ENCODE measurements at places on chromosomes 6 and 20. TPM values are rescaled to one million over a fixed set of nuclear protein-coding genes. Genes with fewer than 3 reads are reported as not detected.

DNA sequence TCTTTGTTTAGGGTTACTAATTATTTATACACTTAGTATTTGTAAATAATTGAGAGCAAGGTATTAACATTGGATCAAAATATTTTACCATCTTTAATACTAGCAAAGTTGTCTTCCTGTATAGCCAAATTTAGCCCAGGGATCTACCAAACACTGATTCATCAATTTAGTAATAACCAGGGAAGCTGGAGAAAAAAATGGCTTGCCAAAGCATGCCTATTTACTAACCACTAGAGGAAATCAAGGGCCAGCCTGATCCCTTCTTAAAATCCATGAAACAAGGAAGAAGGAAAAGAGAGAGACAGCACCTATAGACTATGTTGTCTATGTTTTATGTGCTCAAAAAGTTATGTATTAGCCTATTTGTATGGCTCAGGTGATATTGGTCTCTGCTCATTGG is 450.3 kb upstream of the GJE1 start:
- DNase-seq, result no peak

FOXF2 gene
- total RNA-seq, result not detected

DNA sequence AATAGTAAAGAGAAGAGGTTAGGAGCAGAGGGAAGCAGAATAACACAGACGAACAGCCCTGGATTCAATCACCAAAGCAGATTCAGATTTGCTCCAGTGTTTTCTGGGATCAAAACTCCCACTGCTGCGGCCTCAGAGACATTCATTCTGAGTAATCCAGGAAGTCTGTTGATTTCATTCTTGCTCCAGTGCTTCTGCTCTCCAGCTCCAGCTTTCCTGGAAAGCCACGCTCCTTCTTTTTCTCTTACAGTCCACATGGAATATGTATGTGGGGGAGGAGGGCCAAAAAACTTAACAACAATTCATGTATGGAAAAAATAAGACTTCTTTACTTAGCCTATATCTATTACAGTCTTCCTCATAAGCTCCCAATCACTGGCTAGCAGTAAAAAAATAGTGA is 26.4 kb upstream of the UST start:
- no peak for DNase-seq

TTK gene
- total RNA-seq, result 62.7 TPM

All from G401 (cell line).